Activated CD8-positive, alpha-beta memory T cell treated with anti-CD3 and anti-CD28 coated beads, Interleukin-2, amount 50 U/mL, for 4 hours (primary cell): ENCODE measurements at places on chromosomes 3 and 15.

DNA sequence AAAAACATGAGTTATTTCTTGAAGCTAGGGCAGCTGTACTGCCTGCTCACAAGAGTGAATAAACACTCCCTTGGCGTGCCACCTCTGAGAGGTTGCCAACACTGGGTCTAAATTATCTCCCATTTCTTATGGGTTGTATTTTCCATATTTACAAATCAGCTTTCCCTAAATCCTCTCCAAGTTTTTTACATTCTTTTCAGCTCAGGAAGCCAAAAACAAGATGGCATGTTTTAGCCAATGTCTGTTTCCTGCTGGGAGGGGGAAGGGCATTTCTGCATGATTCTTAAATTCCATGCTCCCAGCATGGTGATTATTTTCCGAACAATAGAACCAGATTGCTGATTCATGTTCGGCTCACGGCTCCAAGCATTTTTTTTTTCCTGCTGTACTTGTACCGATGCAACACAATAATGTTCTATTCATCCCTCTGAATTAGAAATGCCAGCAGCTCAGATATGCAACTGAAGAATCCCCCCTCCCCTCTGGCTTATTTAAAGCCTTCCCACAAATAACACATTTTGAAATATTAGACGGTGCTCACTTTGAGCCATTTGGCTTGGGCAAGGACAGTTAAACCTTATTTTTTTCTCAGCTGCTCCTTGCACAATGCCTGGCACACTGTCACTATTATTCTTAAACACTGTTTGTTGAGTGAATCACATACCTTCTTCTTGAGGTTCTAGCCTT lies 252.5 kb downstream of the THRB start:
- no peak for DNase-seq

- no peak for DNase-seq
Measured at GRCh38 chr3:70832089-70832833, 519.8 kb upstream of the MDFIC2 start.

GRCh38 chr3:141523615-141524375 lies 37.0 kb downstream of the RASA2 start:
- no peak for DNase-seq

GRCh38 chr3:40191850-40192448 lies 117.6 kb upstream of the EIF1B start:
- peak; percentile 60 for DNase-seq

- DNase-seq, result no peak
Measured at GRCh38 chr3:157101486-157101885, 58.5 kb downstream of the CCNL1 start.
